ENCODE measurements at places on chromosomes 16 and 17.

DNA sequence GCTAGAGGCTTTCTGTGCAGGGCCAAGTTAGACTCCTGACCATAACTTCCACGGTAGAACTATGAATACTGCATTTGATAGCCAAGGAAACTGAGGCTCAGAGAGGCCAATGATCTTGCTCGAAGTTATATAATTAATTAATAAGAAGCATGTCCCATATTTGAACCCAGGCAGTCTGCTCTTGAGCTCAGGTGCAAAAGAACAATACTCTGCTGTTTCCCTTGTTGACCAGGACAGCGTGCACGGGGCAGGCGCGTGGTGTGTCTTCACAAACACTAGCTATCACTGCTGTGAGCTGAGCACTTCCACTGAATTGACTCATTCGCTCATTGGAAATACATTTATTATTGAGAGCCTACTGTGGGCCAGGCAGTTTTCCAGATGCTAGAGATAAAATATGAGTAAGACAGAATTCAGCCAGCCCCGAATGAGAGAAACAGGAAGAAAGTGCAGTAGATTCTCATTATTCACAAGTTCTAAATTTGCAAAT lies 1.6 kb downstream of the CHD9 start:
- no peak for DNase-seq

GRCh38 chr17:56317351-56318208 lies 164.3 kb downstream of the ANKFN1 start:
- DNase-seq: no peak

DNA sequence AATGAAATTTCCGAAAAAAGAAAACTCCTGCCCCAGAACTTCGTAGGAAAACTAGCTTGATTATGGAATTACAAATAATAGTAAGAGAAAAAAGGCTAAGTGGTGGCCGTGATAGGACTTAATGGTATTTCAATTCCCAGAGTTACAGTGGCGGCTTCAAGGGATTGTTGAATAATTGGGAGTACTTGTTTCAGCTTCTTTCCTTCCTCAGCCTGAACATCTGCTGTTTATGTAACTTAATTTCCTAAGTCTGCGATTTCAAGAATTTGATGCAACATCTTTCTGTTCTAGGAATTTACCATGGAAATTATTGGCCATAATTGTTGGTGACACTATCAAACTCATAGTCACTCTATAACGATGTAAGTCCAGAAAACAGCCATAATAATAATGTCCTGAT lies 684 bp upstream of the APPBP2 start:
- DNase-seq: no peak

- DNase-seq: peak; percentile 42
These were observed 44.3 kb upstream of the HELZ start for GRCh38 chr17:67289181-67289876.

DNA sequence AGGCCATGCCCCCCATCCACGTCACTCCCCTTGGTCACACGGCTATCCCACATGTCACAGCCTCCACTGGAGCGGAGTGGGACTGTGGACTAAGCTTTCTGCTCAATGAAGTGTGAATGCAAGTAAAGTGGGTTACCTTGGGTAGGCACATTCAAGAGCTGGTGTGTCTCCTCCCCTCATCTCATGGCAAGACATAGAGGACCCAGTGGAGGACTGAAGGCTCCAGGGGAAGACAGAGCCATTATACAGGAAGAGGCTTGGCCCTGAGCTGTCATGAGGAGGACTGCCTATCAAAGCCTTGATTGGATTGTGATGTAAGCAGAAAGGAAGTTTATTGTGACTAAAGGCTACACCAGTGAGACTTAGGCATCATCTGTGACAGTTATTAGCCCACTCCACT lies 129.2 kb upstream of the CCL2 start:
- no peak for DNase-seq

GRCh38 chr16:65294165-65294564 lies 172.3 kb upstream of the CDH11 start:
- DNase-seq: no peak

- DNase-seq: no peak
These were observed 7.4 kb downstream of the IRF8 start for GRCh38 chr16:85906349-85906748.

Data from fibroblast of skin of left biceps (primary cell).